ENCODE measurements at places on chromosomes 5 and 9.

DNA sequence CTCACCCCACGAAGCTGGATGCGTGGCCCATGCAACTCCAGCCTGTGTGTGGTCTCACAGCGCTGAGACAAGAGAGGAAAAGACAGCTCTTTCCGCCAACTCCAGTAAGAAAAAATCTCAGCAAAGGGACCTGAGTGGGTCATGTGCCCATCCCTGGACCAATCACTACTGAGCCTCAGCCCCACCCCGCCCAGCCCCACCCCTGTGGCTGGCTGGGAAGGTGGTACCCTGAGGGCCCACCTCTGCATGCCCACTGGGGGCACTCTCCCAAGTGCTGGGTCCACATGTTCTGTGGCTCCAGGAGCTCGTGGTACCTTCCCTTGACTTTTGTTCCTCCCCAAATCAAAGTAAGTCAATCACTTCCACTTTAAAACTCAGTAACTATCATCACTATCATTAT is 105.1 kb upstream of the SMIM23 start:
- no peak for DNase-seq

- no peak for DNase-seq
These were observed 1.4 kb downstream of the PTTG1 start for GRCh38 chr5:160423099-160423498.

- no peak for DNase-seq
These were observed 66.6 kb downstream of the ABCA1 start for GRCh38 chr9:104861397-104861796.

DNA sequence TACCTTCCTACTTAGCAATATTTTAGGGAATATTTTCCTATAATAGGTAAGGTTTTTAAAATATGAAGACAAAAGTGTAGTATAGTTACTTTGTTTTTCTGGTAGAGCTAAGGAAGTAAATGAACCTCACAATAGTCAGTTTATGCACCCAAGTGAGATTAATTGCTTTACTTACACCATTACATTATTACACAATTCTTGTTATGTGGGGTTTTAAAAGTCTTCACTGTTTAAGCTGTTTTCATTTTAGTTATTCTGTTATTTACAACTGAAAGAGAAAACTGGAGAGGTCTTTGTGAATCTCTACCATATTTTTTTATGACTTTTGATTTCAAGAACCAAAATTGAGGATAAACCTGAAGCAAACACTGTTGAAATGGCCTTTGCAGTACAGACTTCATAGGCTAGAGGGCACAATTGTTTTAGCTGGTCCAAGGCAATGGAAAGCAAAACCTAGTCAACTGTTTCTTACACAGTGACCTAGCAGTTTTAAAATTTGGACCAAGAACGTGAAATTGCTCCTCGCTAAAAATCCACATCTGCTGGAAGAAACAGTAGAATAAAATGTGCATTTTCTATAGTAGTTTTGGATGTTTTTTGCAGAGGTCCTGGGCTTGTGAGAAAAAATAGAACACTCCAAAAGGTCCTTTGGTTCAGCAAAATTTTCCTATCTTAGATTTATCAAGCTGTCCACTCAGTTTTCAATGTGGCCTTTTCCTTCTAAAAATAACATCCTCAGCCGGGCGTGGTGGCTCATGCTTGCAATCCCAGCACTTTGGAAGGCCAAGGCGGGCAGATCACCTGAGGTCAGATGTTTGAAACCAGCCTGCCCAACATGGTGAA is 66.4 kb upstream of the FER start:
- peak; percentile 60 for DNase-seq

GRCh38 chr5:13510616-13511015 is 433.9 kb downstream of the DNAH5 start:
- DNase-seq: no peak

DNA sequence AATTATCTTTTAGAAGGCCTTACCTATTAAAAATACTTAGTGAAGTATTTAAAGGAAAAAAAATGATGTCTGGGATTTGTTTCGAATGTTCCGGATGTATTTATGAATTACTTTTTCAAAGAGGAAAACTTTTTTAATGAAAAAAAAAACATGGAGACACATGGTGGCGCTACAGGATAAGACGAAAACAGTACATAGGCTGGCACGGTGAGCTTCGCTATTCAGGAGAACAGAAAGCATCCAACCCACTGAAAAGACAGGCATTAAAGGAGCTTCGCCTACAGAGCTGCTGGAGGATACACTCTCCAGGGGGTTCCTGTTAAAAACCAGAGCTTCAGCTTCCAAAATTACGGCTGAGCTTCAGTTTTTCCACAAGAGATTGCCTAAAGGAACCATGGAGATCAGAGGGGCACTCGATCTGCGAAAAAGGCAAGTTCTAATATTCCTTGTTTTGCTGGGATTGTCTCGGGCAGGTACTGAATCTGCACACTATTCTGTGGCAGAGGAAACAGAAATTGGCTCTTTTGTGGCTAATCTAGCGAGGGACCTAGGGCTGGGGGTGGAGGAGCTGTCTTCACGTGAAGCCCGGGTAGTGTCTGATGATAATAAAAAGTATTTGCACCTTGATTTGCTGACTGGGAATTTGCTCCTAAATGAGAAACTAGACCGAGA is at the start of gene PCDHB14:
PCDHB14 (plus strand) TSS at position 232 of the 672 bp plus-strand sequence; CDS start at position 395, 163 bp downstream.
- DNase-seq: no peak

DNA sequence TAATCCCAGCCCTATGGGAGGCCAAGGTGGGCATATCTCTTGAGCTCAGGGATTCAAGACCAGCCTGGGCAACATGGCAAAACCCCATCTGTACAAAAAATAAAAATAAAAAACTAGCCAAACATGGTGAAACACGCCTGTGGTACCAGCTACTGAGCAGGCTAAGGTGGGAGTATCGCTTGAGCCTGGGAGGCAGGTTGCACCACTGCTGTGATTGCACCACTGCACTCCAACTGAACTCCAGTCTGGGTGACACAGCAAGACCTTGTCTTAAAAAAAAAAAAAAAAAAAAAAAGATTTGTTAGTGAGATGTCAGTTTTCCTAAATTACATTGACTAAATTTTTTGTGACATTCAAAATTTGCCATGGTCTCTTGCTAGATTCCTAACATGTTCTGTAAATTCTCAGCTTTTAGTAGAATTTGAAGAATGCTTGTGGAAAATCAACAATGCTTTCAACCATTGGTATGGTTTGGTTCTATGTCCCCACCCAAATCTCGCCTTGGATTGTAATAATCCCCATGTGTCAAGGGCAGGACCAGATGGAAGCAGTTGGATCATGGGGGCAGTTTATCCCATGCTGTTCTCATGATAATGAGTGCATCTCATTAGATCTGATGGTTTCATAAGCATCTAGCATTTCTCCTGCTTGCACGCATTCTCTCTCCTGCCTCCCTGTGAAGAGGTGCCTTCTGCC is 236.1 kb downstream of the ARRDC3 start:
- DNase-seq: no peak

GRCh38 chr9:27129221-27129620 is 20.2 kb downstream of the TEK start:
- DNase-seq: no peak

DNA sequence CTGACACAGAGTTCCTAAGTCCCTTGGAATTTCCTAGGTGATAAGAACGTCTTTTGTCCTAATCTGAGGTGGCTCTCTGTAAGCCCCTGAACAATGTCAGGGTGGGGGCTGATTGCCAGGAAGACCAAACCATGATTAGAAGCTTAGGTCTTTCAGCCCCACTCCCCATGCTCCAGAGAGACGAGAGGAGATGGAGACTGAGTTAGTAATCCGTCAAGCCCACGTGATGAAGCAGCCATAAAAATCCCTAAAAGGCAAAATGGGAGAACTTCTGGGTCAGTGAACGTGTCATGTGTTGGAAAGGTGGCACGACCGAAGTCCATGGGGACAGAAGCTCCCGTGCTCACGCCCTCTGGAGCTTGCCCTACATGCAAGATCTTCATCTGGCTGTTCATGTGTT is 85.6 kb downstream of the RAD23B start:
- DNase-seq: no peak

DNA sequence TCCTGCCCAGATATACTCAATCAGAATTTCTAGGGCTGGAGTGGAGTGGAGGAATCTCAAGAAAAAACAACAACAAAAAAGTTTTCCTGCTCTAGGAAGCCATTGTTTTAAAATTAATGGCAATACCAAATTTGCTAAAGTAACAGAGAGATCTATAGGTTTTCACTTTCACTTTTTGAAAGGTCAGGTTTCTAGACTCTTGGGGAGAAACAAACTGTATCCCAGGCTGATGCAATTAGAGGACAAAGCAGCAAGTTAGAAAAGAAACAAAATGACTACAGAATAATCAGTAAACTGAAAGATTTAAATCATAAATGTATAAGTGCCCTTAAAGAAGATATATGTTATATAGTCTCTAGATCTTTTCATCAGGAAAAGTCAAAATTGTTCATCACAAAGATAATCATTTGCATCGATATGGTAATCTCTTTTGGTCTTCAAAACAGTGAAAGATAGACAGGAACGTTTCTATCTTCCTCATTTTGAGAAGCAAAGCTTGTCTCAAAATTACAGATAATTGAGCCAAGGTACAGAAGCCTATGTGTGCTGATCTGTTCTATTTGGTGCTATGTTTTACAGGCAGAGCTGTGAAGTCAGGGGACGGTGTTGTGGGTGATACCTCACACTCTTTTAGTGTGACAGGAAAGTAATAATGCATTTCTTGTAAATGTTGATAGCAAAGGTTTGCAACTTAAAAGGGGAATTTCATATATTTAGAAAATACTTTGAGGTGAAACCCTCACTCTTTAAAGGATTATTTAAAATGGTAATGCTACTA is 1746.6 kb upstream of the C9orf72 start:
- no peak for DNase-seq

DNA sequence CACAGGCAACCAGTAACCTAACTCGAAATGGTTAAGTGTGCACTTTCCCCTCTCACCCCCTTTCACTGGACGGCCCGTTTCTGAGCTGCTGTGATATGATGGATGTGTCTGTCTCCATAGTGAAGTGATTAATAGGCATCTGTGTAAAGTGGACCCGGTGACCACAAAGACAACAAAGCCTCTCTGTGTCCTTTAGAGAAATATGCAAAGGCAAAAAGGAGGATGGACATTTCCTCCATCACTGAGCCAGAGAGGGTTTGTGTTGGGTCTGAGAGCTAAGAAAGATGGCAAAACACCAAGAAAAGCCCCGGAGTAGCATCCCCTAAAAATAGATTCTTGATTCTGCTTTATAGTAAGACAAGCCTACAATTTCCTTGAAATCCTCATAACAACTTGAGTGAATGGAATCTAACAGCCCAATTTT is 120.6 kb downstream of the SEMA6A start:
- no peak for DNase-seq

DNA sequence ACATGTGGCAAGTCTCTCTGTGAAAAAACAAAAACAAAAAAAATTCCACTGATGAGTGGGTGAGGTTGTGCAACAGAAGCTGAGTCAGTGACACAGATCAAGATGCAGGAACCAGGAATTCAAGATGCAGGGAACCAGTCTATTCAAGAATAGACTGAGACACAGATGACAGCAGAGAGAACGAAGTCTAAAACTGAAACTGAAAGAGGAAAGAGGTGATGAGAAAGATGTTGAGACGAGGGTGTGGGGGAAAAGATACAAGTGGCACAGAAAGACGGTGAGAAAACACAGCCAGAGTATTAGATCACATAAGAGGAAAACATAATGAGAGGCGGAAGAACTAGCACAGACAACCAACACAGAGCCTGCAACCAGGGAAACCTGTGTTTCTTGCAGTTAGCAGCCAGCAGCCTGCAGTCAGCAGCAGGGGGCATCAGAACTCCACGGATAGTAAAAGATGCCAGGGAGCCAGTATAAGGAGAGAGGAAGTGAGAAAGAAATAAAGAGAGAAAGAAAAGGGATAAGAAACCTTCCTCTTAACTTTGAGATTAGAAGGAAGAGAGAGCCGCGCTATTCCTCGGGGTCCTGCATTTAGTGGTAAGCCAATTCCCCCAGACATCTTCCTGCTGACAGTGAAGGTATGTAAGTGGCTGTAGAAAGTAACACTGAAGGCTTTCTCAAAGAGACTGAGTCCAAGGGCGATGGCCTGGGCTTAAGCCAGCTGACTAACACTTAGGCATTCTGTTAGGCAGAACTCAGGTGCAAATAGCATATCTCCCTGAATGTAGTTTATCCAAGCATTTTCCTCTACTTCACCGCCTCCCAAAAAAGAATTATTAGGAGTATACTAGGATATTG is 79.0 kb downstream of the TLR4 start:
- DNase-seq: peak; percentile 53

DNA sequence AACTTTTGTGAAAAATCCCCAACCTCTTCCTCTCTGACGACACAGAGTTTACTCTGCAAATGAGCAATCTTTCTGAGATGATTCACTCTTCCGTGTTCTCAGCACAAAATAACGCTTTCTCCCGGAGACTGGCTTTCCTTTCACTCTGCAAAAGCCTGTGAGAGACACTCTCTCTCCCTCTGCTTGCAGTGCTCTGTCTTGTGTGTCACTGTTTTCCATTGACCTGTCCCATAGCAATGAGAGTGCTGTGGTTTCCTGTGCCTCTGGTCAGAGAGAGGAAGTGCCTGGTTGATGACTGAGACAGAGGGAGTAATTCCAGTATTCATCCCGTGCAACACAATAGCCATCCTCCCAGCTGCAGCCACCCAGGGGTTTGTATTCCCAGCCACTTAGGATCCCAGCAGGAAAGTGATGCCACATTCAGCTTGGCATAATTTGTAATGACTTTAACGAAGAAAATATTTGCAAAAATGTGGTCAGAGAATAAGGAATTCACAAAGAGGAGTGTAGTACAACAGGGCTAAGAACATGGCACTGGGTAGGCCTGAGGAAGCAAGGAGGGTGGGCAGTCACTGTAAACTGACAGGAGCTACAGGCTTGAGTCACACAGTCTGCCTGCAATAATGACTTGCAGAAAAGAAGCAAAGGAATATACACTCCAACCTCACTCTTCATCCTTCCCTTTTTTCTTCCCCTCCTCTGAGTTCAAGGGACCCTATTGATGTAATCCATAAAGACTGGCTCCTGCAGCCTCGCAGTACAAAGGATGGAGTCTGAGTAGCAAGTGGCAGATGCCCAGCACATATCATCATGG is 463.5 kb upstream of the RGMB start:
- peak; percentile 100 for DNase-seq

GRCh38 chr9:14417237-14417636 is 103.3 kb upstream of the NFIB start:
- DNase-seq: no peak

- no peak for DNase-seq
These were observed 282.4 kb downstream of the ARHGEF28 start for GRCh38 chr5:73908395-73908794.

- no peak for DNase-seq
These were observed 34.8 kb upstream of the AGXT2 start for GRCh38 chr5:35082530-35082929.
